ENCODE measurements at places on chromosomes 2 and 18.
A peak's percentile ranks its signal among the peaks of the same experiment; 100 is the strongest.

GRCh38 chr18:49055754-49056172 is 105.0 kb upstream of the SMAD7 start:
- peak; percentile 58 for DNase-seq

DNA sequence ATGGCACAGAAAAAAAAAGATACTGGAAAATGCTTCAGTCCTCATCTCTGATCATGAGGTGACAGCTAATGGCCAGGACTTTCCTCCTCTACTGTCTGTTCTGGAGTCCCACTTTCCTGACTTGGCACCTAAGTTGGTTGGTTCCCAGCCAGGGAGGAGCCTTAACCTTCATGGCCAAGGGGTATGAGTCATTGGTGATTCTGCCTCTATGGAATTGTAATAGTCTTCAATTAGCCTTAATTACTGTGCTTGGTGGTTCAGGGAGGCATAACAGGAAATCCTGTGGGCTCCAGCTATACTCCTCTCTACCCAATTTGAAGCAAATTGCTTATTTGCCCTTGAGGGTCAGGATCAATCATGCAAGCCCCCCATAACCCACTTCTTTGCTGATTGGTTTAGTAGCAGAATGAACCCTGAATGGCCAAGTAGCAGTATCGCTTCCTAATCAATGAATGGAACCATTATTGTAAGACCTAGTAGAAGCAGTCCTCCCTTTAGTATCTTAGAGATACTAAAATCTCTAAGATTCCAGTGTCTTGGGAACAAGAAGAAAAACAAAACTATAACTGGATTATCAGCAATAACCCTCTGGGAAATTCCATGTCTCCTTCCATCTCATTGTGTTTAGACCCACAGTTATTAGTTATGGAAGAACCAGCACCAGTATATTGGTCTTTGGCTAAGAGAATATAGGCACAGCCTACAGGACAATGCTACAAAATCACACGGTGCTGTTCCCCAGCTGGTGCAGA is 109.0 kb downstream of the COL6A3 start:
- no peak for DNase-seq

DNA sequence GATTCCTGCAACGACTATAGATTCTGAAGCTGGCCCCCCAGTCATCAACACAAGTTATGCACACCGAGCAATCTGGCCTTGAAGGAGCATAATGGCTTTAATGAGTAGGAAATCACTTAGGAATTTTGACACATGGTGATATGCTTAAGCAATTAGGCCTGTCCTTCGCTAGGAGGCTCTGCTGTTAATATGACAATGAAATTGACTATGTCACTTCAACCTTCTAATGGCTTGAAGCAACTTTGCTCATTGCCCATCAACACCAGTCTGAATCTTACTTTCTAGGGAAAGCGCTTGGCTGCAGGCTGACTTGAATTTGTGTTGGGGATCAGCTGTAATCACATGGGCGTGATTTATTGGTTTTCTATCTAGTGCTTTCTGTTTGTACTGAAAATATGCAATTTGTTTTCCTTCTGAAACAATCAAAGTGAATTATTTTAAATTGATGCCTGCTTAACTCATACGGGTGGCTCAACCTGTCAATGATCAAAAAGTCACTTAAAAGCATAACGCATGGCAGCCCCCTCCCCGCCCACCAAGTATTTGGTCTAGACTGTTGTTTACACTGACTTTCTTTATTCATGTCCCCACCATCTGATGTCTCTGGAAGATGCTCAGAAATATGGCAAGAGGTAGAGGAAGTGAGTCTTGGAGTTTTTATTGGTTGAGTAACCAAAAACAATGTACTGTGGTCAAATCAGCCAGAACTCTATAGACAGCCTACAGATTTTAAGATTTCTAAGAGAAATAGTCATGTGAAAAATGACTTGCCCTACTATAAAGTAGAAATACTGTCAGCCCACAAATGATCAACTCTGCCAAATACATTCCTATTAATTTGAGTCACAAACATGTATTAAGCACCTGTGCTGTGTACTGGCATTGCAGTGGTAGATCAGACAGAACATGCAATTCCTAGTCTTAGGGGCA is 344.9 kb downstream of the RBM43 start:
- no peak for DNase-seq

- no peak for DNase-seq
These were observed 242.1 kb upstream of the RGPD4 start for GRCh38 chr2:107584577-107584976.

DNA sequence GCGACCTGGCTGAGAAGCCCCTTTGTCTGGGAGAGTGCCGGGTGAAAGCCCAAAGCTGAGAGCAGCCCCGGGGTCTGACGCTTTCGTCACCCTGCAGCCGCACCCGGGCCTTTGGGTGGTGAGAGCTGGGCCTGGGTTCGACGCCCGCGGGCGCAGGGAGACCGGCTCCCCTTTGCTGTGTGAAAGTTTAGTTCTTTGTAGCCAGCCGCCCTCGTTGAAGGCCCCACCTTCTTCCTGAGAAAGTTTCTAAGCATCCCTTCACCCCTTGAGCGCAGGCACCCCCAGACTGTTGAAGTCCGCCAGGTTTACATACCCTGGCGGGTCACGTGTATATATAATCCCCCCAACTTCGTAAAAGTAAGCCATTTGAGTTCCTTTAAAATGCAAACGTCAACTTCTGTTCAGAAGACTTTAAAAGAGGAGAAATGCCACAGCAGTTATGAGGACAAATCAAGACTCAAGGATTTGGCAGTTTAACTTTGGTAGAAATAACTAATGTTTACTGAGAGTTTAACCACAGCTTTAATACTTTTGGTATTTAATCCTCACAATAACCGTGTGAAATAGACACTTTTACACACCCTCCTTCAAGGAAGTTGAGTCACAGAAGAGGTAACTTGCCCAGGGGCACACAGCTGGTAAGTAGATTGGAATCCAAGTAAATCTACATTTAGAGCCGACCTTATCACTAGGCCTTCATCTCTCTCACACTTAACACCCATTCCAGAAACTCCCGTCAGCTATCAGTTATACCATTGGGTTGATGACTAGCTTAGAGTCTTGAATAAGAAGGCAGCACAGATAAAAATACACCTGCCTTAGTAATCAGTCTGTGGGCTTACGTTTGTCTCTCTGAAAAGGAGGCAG is 1.1 kb upstream of the MBOAT2 start:
- DNase-seq, result no peak

DNA sequence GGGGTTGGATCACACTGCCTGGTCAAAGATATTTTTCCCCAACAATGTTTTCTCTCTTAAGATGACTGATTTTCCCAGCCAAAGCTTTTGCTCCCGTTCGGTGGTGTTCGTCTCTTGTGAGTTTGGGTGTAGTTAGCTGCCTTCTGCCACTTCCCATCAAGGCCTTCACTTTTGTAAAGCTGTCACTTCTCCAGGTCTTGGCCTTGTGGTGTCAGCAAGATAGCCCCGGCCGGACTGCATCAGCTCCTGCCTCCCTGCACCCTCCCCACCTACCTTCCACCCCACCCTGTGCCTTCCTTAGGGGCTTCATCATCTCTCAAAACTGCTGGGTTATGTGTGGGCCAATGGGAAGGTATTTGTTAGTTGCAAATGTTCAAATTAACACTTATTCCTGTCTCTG is 228.9 kb downstream of the BCL11A start:
- DNase-seq, result no peak

DNA sequence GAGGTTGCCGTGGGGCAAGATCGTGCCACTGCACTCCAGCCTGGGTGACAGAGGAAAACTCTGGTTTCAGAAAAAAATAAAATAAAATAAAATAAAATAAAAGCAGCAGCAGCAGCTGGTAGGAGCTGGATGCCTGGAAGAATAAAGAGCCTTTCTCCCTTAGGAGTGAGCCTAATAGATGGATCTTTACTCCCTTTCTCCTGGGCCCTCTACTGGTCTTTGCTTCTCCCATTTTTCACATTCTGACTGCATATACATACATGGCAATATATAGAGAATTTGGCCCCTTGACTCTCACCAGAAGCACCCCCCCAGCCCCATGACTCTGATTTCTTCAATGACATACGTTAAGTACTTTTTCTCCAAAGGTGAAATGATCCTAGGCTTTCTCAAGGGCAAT is 9.8 kb upstream of the MALT1 start:
- peak; percentile 37 for DNase-seq

DNA sequence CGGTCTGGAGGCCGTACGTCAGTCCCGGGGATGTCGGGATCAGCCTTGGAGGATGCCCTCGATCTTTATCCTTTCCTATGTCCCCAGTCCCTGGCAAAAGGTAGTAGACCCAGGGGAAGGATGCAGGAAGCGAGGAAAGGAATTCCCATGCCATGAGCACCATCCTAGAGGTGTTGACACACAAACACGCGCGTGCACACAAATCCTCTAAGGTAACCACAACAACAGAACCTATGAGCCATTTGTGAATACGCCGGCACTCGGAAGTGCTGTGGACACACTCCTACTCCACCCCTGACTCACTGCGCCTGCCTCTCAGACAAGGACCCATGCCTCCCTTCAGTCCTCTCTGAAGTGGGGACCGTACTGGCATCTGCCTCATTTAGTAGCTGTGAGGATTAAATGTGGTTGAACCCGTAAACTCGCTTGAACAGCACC is 11.3 kb upstream of the MLPH start:
- peak; percentile 71 for DNase-seq
